ENCODE measurements at places on chromosomes 2 and 18.

DNA sequence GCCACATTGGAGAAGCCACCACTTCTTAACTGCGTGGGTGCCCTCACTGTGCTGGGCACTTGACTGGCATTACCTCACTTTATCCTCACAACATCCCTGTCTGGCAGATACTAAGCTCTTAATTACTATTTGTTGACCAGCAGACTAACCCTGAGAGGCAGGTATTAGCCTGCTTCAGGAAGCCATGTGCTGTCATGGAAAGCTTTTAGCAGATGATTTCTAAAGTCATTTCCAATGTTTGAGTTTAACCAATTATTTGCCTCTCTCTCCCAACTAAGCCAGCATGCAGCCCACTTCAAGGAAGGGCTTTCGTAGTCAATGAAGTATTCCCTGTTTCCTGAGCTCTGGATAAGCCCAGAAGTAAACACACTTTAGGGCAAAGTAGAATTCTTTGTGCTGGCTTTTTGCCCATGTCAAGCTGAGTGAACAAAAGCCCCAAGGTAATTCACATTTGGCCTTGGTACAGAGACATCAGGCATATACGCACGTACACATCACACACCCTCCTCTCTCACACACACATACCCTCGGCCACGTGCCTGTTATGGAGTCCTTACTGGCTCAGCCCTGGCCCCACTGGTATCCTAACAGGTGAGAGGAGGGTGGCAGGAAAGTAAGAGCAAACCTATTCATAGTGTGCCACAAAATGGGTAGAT is 108.6 kb downstream of the C1D start:
- DNase-seq = no peak

DNA sequence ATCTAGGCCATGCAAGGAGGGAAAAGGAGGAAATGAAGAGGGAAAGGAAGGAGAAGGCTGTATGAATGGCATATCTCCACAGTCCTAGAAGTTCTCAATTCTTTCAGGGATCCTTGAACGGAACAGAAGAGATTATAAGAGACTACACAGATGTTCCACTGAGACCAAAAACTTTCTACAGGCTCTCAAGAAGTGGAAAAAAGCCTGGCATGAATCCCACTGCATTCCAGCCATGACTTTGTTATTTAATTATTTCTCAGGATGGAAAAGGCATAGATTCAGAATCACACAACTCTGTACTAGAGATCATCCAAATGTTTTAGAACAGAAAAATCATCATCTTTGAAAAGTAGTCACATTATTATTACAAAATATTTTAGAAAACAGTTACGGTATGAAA is 131.7 kb upstream of the CDH20 start:
- DNase-seq = no peak

GRCh38 chr2:24926602-24927252 is 6.7 kb upstream of the ADCY3 start:
- DNase-seq = no peak

GRCh38 chr2:53701221-53701620 is 66.4 kb upstream of the CHAC2 start:
- DNase-seq = no peak

GRCh38 chr2:195498176-195498575 is 158.8 kb upstream of the SLC39A10 start:
- no peak for DNase-seq

DNA sequence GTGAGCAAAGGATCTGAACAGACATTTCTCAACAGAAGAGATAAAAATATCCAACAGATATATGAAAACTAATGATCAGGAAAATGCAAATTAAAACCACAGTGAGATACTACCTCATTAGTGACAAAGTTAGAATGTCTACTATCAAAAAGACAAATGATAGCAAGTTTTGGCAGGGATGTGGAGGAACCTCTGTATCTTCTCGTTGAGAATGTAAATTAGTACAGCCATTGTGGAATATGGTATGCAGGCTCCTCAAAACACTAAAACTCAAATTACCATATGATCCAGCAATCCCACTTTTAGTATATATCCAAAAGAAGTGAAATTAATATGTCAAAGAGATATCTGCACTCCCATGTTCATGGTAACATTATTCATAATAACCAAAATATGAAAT is 427.1 kb downstream of the LRRTM4 start:
- no peak for DNase-seq

GRCh38 chr2:177204417-177204816 is 8.2 kb upstream of the HNRNPA3 start:
- DNase-seq = no peak

DNA sequence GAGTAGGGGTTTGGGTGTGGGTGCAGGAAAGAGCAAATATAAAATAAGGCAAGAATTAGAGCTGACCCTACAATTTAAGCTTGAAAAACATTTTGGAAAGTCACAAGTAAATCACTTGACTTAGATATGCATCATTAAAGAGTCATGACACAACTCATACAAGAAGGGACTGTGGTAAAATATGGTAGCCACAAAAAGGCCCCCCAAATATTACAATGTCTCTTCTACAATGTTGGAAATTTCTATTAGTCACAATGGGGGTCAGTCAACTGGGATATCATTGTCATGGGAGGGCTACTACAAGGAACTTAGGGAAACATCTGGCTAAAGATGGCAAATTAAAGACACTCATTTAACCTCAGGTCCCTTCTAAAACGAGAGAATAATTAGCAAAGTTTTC is 15.7 kb upstream of the SERPINB2 start:
- DNase-seq = no peak

GRCh38 chr2:239471011-239471792 is 70.4 kb upstream of the HDAC4 start:
- DNase-seq = no peak

DNA sequence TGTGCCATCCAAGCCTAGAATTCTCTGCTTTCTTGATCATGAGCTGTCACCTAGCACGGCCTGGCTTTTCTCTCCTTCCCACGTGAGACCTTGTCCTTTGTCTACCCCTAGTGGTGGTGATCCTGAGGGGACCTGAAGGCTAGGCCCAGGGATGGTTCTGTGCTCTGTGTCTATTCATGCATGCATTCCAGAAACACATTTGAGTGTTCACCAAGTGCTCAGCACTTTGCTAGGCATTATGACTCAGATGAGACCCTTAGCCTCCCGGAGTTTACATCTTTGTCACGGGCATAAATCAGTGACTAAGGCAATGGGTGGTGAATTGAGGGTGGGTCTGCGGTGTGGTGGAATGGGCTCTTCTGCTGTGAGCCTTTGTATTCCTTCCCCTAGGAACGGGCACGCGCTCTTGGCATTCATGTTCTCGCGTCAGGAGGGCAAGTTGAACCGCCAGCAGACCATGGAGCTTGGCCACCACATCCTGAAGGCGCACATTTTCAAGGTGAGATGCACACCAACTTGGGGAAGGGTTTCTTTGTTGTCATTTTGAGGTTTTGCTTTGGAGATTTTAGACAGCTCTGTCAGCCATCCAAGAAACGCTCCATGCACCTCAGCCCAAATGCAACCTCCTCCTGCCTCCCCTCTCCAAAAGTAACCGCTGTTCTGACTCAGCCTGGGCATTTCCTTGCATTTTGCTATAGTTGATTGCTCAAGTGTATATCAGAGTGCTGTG is 100.9 kb downstream of the WDSUB1 start:
- DNase-seq = peak; percentile 59

GRCh38 chr2:9820020-9820973 is 23.0 kb upstream of the TAF1B start:
- no peak for DNase-seq

GRCh38 chr2:26324903-26325302 is 21.0 kb upstream of the SELENOI start:
- DNase-seq = no peak

GRCh38 chr2:182241936-182242335 is 184.9 kb downstream of the PDE1A start:
- DNase-seq = no peak

DNA sequence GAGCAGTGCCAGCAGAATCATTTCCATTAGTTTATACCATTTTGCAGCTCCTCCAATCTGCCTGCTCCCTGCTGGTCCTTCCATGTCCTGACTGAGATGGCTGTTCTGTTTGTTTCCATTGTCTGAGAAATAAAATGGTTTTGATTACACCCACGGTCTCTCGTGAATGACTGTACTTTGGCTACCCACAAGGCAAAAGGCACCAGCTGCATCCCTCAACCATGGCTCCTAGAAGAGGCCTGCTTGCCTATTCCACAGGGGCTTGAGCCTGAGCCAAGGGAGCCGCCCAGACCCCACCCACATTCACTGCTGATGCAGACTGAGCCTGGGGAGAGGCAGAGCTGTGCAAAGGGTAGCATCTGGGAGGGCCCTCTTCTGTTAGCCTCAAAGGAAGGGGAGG is 31.2 kb downstream of the MARCHF4 start:
- DNase-seq = no peak

GRCh38 chr2:188291142-188291616 is 495 bp upstream of the GULP1 start:
- no peak for DNase-seq

- no peak for DNase-seq
Observed at GRCh38 chr2:222320436-222321395, 21.9 kb upstream of the PAX3 start.

DNA sequence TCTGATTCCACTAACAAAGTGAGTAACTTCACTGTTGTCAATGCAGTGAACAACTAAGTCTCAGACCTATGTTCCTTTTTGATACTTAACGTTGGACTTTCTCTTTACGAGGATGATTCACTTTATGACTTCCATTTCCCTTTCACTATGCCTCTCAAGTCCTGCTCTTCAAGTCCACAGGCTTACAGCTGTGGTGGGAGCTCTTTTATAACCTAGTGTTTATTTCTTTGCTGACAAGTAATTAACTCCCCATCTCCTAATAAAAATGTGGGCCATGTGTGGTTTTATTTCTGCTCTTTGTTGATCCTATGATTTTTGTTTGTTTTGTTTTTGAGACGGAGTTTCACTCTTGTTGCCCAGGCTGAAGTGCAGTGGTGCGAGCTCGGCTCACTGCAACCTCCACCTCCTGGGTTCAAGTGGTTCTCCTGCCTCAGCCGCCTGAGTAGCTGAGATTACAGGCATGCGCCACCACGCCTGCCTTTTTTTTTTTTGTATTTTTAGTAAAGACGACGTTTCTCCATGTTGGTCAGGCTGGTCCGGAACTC is 142.1 kb downstream of the USP34 start:
- no peak for DNase-seq

DNA sequence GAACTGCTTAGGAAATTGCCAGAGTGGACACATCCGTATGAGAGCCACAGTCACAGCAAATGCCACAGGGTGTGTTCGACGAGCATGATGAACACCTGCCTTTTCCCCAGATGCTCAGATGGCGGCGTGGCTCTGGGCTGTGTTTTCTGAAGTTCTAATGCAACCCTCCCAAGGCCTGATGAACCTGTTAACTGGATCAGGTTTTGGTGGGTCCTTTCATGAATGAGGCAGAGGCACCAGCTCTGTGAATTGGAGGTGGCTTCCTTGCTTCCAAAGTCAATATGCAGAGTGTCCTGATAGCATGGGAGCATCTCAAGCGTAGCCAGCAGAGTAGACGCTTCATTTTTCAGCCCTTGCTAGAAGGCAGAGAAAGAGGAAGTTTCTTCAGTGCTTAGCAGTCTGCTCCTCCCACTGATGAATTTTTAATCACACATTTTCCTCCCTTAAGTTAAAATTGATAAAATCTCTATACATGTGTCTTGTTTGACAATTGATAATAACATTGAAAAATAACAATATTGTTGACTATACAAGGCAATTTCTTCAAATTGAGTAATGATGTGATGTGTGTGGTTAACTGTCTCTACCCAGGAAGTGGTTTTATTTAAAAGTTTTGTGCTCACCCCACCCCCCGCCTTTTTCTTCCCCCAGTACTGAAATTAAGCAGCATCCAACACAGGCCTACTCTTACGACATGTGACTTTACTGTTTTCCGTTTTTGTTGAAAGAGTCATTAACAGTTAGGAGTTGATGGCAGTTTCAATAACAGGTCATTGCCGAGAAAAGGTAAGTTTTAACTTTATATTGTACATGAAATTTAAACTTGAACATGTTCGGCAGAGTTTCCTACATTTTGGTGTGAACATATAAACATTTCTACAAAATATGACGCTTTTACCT is at the start of gene ARHGAP15:
Gene ARHGAP15, plus strand, starts transcription at position 739 of the 900 bp plus-strand sequence.
- peak; percentile 96 for DNase-seq

GRCh38 chr18:11383381-11383780 is 226.0 kb upstream of the SLC35G4 start:
- DNase-seq = no peak

- DNase-seq = no peak
Observed at GRCh38 chr2:15890124-15890754, 50.1 kb upstream of the MYCN start.

GRCh38 chr2:12044857-12045256 is 298.4 kb downstream of the LPIN1 start:
- DNase-seq = no peak

GRCh38 chr2:22110244-22110651 is 986.5 kb downstream of the TDRD15 start:
- DNase-seq = no peak

- DNase-seq = no peak
Observed at GRCh38 chr2:20590704-20591515, 60.0 kb downstream of the HS1BP3 start.

DNA sequence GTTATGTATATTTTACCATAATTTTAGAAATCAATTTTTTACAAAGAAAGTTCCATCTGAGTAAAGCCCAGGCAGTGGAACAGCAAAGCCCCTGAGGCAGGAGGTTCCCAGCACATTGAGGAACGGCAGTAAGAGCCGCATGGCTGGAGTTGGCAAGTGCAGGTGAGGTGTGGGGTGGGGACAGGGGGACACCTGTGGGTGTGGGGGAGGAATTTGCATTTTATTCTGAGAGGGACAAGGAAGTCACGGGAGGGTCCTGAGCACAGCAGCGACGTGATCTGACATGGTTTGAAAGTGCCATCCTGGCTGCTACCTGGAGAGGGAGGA is 16.1 kb upstream of the ADI1 start:
- no peak for DNase-seq

- no peak for DNase-seq
Observed at GRCh38 chr2:138504546-138505235, 3.1 kb downstream of the SPOPL start.

- no peak for DNase-seq
Observed at GRCh38 chr2:223744580-223744979, 92.8 kb downstream of the AP1S3 start.

DNA sequence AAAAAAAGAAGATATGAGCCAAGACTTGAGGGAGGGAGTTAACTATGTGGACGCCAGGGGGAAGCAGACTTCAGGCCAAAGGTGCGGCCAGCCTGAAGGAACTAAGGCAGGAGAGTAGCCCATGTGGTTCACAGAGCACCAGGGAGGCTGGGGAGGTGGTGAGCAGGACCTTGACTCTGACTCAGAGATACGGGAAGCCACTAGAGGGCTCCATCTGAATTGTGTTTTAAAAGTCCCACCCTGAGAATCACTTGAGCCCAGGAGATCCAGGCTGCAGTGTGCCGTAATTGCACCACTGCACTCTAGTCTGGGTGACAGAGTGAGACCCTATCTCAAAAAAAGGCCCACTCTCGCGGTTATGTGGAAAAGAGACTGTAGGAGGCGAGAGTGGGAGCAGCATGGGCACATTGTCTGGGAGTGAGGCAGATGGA is 12.3 kb downstream of the CEP192 start:
- DNase-seq = peak; percentile 65

- DNase-seq = no peak
Observed at GRCh38 chr2:139457873-139458272, 677.7 kb upstream of the NXPH2 start.

- DNase-seq = peak; percentile 58
Observed at GRCh38 chr2:96601382-96602292, 36.5 kb downstream of the KANSL3 start.

GRCh38 chr2:111157798-111158197 is 37.1 kb downstream of the BCL2L11 start:
- DNase-seq = no peak

GRCh38 chr2:9610781-9611548 is 19.8 kb downstream of the YWHAQ start:
- DNase-seq = no peak

- DNase-seq = no peak
Observed at GRCh38 chr2:239022437-239023260, 174.8 kb downstream of the TWIST2 start.
